CD4-positive, alpha-beta T cell treated with Interleukin-15 for 4 hours (primary cell): ENCODE measurements at places on chromosomes 13 and 19.

- no peak for DNase-seq
These were observed 343.9 kb downstream of the PCDH9 start for GRCh38 chr13:66886264-66886663.

GRCh38 chr13:28012383-28012782 lies 23.9 kb upstream of the URAD start:
- DNase-seq, result no peak

- no peak for DNase-seq
These were observed 17.7 kb upstream of the SEMA6B start for GRCh38 chr19:4577020-4577782.

GRCh38 chr19:17555929-17556813 lies 722 bp downstream of the COLGALT1 start:
- DNase-seq, result peak; percentile 13

DNA sequence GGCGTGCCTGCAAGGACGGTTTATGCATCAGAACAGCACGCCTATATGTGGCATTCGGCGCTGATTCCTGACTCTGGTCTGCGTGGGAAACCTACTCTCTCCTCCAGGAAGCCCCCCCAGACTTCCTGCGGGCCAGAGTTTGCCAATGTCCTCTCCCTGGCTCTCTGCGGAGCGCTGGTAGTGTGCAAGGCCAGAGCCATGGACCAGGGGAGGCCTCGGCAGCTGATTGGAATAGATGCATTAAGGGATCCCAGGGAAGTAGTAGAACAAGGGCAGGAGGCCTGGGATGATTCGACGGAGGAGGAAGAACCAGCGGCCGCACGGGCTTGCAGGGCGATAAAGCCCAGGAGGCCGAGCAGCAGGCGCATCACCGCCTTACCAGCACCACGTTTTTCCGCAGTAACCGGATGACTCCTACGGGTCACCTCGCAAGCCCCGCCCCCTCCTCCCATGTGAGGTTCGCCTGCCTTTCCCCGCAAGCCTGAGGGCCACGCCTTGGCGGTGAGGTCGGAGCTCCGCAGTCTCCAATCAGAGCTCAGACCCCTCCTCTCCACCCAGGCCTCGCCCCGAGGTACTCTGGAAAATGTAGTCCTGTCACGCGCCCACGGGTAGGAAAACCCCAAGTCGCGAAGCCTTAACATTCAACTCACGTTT lies 5.0 kb downstream of the CLEC11A start:
- DNase-seq, result peak; percentile 49

DNA sequence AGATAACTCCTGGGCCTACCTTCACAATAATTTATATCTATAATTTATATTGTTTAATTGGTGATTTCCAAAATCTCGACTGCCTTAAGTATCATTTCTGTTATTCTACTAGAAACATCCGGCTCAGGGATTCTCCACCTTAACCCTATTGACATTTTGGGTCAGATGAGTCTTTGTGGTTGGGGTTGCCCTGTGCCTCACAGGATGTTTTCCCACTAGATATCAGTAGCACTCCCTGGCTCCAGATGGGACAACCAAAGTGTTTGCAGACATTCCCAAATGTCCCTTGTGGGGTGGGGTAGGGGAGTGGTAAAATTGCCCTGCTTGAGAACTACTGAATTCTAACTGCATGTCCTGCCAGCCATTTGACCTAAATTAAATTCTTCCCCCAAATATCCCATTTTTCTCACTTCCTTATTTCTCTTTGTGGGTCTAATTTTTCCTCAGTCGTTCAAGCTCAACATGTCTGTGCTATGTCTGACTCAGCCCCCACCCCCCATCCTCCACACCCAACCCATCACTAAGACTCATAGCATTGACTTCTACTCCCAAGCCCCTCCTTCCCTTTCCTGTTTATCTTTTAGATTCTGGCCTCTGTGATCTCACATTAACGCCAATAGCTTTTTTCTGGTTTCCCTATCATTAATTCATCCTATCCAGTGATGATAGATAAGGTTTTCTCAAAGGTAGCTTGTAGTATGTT lies 545.1 kb downstream of the EFNB2 start:
- no peak for DNase-seq

- DNase-seq, result no peak
These were observed 9.8 kb downstream of the ECSIT start for GRCh38 chr19:11519138-11519537.

DNA sequence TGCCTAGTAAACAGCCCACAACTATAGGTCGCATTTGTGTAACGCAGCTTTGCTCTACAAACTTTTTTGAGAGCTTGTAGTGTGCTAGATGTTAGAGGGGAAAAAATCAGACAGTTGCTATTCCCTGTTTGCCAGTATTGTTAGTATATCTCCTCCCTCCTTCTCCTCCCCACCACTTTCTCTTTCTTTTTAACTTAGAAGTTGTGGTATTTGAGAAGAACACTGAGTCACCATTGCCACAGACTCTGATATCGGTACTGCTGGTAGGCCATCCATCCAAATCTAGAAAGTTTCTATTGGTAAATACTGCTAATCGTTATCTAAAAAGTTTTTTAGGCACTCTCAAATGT lies 666 bp downstream of the POMP start:
- DNase-seq, result peak; percentile 50

GRCh38 chr19:10390652-10391286 lies 10.4 kb upstream of the TYK2 start:
- peak; percentile 69 for DNase-seq

DNA sequence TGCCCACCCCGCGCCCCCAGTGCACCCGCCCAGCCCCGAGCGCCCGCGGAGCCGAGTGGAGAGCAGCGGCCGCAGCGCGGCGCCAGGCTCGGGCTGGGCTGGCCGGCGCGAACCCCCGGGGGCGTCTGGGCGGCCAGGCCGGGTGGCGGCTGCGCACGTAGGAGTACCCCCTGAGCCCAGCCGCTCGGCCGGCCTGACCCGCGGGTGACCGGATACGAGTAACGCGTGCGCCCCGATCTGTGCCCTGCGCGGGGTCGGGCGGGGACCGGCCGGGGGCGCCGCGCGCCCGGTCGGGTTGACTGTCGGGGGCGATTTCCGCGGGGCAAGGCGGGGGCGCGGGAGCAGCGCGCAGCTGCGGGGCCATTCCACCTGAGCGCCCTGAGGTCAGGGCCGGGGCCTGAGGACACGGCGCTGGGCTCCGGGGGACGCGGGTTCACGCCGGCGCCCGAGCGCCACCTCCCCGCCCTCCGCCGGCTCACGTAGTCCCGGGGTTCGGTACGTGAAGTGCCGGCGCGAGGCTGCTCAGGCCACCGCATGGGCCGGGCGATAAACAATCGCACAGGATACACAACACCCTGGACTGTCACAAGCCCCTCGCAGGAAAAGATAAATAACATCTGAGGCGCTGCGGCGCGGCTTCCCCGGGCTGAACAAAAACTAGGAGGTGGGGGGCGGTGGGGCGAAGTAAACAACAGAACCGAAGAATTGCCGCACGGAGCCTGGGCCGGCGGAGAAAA lies 37.6 kb upstream of the FLT1 start:
- DNase-seq, result no peak

- no peak for DNase-seq
These were observed 20.8 kb downstream of the ZC3H13 start for GRCh38 chr13:46031581-46032263.

- DNase-seq, result no peak
These were observed 8.8 kb downstream of the SETDB2 start for GRCh38 chr13:49452725-49453457.

DNA sequence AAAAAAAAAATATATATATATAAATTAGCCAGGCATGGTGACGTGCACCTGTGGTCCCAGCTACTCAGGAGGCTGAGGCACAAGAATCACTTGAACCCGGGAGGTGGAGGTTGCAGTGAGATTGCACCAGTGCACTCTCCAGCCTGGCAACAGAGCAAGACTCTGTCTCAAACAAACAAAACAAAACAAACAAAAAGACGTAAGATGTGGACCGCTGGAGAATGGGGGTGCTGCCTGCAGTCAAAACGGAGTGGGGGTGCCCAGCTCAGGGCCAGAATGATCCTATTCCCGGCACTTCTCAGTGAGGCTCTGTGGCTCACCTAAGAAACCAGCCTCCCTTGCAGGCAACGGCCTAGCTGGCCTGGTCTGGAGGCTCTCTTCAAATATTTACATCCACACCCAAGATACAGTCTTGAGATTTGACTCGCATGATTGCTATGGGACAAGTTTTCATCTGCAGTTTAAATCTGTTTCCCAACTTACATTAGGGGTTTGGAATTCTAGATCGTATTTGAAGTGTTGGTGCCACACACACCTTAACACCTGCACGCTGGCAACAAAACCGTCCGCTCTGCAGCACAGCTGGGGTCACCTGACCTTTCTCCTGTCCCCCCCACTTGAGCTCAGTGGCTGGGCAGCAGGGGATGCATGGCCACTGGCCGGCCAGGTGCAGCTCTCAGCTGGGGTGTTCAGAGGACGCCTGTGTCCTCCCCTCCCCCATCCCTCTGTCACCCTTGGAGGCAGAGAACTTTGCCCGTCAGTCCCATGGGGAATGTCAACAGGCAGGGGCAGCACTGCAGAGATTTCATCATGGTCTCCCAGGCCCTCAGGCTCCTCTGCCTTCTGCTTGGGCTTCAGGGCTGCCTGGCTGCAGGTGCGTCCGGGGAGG lies at the start of gene F7:
Gene F7 (plus strand): TSS at position 760 of the 889 bp plus-strand sequence. CDS start 51 bp downstream, at position 811.
- DNase-seq, result no peak

DNA sequence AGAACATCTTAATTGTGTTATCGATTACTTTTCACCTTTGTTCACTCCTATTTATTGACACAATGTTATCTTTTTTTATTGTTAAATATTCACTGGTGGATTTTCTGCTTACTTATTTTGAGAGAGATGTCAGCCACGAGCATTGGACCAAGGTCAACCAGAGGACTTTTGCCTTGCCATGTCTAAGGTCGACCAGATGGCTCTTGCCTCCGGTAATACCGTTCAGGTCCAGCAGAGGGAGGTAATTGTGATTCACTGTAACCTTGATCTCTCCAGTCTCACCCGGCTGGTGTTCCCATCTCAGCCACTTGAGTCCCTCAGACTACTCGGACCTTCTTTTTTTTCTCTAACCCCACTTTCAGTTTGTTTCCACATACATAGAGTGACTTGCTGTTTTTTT lies 1438.1 kb downstream of the UQCRFS1 start:
- no peak for DNase-seq

DNA sequence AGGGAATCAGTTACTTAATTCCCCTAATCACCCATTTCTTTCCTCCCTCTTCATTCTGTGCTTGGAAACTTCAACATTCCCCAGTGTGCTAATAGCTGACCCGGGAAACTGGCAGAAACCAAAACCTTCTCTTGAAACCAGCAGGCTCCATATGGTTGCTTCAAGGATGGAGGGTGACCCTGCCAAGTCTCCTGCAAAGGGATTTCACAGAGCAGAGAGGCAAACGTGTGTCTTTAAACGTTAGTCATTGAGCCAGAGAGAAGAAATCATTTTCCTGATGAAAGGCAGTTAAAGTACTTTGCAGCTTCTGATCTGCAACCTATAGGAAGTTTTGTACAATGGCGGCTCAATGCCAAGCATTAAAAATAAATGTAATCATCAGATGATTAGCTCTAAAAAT lies 220.9 kb downstream of the POU4F1 start:
- DNase-seq, result no peak

DNA sequence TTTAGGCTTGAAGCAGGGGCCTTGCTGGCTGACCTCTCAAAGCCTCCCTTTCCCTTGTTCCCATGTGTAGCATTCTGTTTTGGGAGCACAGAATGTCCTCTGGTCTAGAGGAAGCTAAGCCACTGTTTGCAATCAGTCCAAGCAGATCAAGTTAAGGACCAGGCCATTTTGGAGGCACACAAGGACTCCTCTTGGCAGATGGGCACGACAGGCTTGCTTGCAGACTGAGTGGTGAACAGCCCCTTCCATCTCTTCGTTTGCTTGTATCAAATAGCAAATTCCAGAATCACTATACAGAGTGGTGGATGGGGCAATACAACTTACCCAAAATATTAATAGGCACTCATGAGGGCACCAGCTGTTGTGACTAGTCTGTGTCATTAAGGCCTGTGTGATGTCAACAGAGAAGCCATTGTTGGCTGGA lies 215.5 kb upstream of the SERP2 start:
- DNase-seq, result no peak

GRCh38 chr19:15249972-15250639 lies 17.9 kb upstream of the EPHX3 start:
- no peak for DNase-seq

DNA sequence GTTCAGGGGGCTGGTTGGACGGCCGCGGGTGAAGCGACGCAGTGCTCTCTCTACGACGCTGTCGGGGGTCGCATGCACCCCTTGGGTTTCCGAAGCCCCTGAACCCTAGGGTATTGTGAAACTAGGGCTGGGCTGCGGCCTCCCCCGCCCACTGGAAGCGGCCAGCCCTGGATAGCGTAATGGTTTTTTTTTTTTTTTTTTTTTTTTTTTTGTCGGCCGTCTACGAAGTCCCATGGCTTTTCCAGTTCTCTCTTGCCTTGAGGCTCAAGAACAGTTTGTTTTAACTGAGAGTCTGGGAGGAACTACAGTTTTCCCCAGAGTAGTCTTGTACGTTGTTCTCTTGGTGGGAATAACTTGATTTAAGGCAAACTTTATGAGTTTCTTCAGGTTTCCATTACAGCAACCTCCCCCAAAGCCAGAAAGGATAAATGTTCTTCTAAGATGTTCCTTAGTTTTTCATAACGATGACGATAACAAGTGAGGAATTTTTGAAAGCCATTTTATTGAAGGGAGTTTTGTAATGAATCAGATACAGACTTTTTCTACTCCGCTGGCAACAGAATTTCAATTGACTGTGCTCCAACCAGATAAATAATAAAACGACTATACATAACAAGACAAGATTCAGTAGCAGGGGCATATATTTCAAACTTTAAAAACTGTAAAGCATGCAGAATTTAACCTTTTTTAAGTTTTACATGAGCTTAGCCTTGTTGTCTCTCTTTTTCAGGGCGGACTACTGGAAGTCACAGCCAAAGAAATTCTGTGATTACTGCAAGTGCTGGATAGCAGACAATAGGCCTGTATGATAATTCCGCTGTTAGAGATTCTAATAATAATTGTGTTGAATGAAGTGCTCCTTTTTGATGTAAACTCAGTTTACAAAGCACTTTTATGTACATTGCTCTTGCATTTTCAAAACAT lies 867 bp downstream of the WBP4 start:
- no peak for DNase-seq

DNA sequence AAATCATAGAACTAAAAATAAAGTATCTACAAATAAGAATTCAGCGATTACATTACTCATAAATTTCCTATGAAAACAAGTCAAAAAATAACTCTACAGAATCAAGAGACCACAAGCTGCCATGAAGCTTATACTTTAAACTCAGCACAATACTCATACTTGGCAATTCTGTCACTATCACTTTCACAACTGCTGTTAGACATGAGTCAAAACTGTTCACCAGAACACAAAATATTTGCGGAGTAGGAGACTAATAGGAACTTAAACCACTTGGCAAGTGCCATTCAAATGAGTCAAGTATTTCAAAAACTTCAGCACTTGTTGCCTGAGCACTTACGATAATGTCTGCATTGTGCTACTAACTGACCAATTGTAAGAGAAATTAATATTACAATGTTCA lies 387.8 kb upstream of the GPC6 start:
- no peak for DNase-seq

GRCh38 chr13:44306371-44307192 lies 67.0 kb upstream of the SERP2 start:
- DNase-seq, result no peak
